RWPE1 (cell line): ENCODE measurements at places on chromosomes 7 and 10.

GRCh38 chr10:104678658-104679057, 37.6 kb downstream of the SORCS3 start:
- DNase-seq = no peak

DNA sequence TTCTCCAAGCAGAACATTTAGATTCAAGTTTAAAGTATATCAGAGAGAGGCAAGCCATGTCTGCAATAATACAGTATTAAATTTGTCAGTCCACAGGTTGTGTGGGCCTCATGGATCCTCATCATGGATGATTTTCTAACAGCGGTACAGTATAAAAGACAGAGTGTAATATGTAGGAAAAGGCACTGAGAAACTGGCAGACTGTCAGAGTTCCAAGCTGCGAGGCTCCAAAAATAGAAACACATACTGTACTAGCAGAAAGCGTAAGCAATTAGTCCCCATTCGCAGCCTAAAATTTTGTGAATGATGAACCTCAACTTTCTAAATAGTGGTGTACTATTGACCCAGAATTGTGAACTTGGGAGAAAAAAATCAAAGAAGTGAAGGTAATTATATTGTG, 933.3 kb downstream of the XPNPEP1 start:
- no peak for DNase-seq

- no peak for DNase-seq
Observed at GRCh38 chr7:30879139-30880124, 32.2 kb upstream of the AQP1 start.

GRCh38 chr10:69439813-69440506, 11.3 kb upstream of the TSPAN15 start:
- DNase-seq = peak; percentile 62

DNA sequence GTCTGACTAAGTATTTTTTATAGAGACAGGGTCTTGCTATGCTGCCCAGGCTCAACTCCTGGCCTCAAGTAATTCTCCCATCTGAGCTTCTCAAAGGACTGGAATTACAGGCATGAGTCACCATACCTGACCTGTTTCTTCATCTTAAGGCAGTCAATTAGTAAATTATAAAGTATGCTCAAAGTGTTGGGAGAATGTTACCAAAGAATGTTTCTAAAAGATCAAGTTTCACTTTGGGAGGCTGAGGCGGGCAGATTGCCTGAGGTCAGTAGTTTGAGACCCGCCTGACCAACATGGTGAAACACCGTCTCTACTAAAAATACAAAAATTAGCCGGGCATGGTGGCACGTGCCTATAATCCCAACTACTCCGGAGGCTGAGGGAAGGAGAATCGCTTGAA, 117.0 kb downstream of the ALOX5 start:
- DNase-seq = no peak

GRCh38 chr7:39430909-39431641, 135.1 kb upstream of the YAE1 start:
- no peak for DNase-seq

DNA sequence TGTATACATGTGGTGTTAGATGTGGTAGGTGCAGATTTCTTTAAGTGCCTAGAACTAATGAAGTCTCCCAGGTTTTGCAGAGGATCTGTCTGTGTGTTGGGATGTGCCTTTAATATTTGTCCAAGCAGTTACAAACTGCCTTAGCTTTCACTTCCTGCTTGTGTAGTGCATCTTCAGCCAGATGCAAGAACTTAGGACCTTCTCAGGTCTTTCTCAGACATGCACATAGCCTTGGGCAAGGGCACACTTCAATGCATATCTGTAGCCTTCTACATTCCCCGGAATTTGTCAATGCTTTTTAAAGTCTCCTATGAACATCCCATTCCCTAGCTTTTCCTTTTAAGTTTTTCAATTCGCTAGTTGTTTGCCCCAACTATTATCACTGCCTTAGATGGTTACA, 47.2 kb upstream of the SLC39A12 start:
- no peak for DNase-seq
